Psoas muscle (tissue), 8 donors: ENCODE measurements at places on chromosomes 5 and 9.

DNA sequence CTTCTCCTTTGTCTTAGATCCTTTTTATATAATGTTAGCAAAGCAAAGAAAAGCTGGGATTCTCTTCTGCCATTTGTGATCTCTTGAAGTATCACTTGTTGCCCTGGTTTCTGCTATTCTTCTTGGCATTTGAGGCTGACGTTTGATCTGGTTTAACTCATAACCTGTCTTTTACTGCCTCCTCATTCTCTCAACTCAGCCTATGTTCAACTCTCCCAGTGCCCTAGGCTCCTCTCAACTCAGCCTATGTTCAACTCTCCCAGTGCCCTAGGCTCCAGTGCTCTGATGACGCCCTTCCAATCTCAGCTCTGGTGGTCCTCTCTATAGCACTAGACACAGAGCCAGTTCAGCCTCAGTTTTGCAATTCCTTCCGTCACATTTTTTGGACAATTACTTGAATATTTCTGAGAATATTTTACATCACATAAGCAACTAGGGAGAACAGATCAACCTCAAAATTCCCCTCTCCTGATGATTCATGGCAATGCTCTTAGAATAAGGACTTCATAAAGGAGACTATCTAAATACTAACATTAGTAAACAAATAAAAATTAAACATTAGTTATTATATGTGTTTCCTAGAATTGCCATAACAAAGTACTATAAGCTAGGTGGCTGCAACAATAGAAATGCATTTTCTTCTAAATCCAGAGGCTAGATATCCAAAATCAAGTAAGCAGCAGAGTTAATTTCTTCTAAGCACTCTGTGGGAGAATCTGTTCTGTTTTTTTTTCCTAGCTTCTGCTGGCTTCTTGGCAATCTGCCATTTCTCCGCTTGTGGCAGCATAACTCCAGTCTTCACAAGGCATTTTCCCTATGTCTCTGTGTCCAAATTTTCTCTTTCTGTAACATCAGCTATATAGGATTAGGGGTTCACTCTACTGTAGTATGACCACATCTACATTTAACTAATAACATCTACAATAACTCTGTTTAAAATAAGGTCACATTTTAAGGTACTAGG lies 662.1 kb upstream of the FTMT start:
- no peak overlapping the region for H3K27ac ChIP-seq
- H3K36me3 ChIP-seq = no peaks in the 10 kb centered on the region

DNA sequence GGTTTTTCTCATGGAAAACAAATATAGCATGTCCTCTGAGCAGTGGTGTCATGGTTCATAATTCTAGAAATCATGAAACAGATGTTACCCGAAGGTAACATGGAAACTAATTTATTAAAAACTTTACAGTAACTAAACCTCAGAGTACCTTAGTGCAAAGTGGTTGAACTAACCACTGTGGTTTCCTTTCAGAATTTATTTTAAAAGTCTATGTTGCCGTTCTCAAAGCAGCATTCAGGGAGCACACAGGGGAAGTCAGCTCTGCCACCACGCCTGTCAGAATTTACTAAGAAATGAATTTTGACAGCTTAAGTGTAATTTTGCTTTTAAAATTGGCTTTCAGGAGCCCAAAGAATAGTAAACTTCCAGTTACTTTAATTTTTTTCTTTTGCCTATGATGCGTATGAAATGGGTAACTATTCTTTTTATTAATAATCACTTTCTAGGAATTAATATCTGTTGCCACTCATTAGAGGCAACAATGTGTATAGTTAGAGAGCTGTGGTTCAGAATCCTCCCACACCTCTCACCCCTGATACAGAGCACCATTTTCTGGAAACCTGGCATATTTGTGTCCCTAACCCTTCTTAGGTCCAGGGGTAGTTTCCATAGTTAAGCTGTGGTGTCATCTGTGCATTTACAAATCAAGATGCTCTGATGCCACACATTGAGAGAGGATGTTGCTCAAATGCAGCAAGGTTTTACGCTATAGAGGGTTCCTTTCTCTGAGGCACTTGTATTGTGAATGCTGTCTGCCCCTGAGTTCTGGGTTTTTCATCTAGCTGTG lies 202.6 kb downstream of the ZSWIM6 start:
- H3K4me1 ChIP-seq = no peaks in the 10 kb centered on the region
- DNase-seq = no peak
- peaks cover 66% of the 10 kb centered on the region for H3K36me3 ChIP-seq
- no peak overlapping the region for H3K4me3 ChIP-seq
- no peak overlapping the region for H3K27ac ChIP-seq

GRCh38 chr9:128115187-128116103 lies 12.1 kb downstream of the PTGES2 start:
- DNase-seq = peak; percentile 12
- no peak overlapping the region for H3K4me3 ChIP-seq
- H3K27ac ChIP-seq = no peak overlapping the region
- no peaks in the 10 kb centered on the region for H3K27me3 ChIP-seq
- peaks cover 18% of the 10 kb centered on the region for H3K4me1 ChIP-seq
- peaks cover 5% of the 10 kb centered on the region for H3K36me3 ChIP-seq

DNA sequence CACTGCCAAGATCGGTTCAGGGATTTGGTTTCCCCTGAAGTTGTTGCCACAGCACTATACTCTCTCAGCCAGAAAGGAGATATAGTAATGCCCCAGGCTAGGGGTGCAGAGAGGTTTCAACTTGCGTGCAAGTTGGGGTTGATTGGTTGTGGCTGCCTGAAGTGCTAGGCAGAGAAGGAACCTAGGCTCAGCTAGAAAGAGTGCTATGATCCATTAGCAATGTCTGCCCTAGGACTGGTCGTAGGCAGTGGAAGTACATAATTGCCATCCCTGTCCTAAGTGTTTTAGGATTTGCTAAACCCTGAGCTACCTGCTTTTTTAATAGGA lies 136.6 kb upstream of the SMIM23 start:
- H3K4me1 ChIP-seq = no peaks in the 10 kb centered on the region
- no peak overlapping the region for H3K27ac ChIP-seq

DNA sequence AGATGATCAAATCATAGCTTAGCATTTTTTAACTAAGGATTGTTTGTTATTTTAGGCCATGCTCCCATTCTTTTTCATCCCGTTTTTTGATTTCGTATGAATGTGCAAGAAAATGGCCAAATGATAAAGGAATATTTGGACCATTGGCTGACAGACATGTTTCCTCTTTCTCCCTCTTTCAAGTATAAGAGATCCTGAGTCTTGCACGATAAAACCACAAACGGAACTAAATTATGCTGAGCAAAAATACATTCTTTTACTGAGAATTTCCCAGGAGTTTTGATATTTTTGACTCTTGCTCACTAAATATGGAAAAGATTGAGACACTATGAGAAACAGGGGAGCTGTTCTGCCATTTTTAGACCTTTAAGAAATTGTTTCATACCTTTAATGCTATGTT lies 90.4 kb upstream of the KLF9 start:
- DNase-seq = no peak
- H3K4me3 ChIP-seq = no peak overlapping the region

DNA sequence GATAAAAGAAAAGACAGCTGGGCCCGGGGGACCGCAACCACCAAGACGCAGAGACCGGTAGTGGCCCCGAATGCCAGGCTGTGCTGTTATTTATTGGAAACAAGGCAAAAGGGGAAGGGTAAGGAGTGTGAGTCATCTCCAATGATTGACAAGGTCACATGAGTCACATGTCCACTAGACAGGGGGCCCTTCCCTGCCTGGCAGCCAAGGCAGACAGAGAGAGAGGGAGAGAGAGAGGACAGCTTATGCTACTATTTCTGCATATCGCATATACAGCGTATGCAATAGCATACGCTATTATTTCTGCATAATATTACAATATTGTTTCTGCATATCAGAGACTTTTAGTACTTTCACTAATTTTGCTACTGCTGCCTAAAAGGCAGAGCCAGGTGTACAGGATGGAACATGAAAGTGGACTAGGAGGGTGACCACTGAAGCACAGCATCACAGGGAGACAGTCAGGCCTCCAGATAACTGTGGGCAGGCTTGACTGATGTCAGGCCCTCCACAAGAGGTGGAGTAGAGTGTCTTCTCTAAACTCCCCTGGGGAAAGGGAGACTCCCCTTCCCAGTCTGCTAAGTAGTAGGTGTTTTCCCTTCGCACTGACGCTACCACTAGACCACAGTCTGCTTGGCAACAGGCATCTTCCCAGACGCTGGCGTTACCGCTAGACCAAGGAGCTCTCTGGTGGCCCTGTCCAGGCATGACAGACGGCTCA lies 50.3 kb downstream of the RFX3 start:
- H3K4me3 ChIP-seq = no peak overlapping the region

DNA sequence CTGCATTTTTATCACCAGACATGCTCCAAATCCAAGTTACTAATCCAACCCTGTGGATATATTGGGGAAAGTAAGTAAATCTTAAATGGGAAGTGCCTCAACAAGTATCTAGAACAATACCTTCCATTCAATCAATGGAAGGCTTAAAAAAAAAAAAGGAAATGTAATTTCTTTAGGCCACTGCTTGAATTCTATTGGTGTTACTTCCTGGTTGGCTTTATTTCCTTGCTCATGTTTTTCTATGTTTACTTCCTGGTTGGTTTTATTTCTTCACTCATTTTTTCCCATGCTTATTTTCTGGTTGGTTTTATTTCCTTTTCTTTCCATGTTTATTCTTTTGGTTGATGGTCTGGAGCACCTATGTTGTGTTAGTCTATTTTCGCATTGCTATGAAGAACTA lies 363.9 kb downstream of the KDM4C start:
- H3K27ac ChIP-seq = no peak overlapping the region
- H3K36me3 ChIP-seq = no peaks in the 10 kb centered on the region
- DNase-seq = no peak
- H3K4me1 ChIP-seq = peaks cover 19% of the 10 kb centered on the region
- no peak overlapping the region for H3K4me3 ChIP-seq
- H3K27me3 ChIP-seq = no peaks in the 10 kb centered on the region

- H3K4me3 ChIP-seq = no peak overlapping the region
- no peaks in the 10 kb centered on the region for H3K27me3 ChIP-seq
- H3K27ac ChIP-seq = no peak overlapping the region
- DNase-seq = no peak
- H3K36me3 ChIP-seq = no peaks in the 10 kb centered on the region
These were observed 7.2 kb downstream of the HMMR start for GRCh38 chr5:163467682-163468081.
